MCF 10A (cell line): ENCODE measurements at places on chromosomes 5 and 9. TPM values are rescaled to one million over a fixed set of nuclear protein-coding genes. Genes with fewer than 3 reads are reported as not detected.

- no peak for DNase-seq
These were observed 3.7 kb upstream of the WDR31 start for GRCh38 chr9:113343732-113344231.

DNA sequence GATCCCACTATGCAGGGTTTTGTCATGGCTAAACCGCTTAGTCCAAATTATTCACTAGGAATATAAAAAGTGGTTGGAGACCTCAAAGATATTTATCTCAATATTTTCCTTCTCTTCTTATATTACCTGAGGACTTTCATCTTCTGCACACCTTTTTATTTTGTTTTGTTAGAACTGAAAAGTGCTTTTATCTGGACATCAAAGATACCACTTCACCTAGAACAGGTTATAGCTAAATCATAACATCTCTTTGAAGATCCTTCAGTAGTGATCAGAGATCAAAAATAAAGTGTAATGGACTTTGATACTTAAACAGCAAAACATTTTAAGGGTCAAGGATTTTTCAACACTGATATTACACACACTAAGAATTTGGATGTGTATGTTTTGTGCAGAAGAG, 160.2 kb downstream of the MCTP1 start:
- no peak for DNase-seq

- peak; percentile 98 for DNase-seq
These were observed at the start of gene MEGF9 for GRCh38 chr9:120714088-120714845. MEGF9 (minus strand) TSS chr9:120714470; CDS start chr9:120714358, 112 bp downstream.

- DNase-seq = peak; percentile 95
These were observed 49.9 kb upstream of the GDNF start for GRCh38 chr5:37889612-37890317.

DNA sequence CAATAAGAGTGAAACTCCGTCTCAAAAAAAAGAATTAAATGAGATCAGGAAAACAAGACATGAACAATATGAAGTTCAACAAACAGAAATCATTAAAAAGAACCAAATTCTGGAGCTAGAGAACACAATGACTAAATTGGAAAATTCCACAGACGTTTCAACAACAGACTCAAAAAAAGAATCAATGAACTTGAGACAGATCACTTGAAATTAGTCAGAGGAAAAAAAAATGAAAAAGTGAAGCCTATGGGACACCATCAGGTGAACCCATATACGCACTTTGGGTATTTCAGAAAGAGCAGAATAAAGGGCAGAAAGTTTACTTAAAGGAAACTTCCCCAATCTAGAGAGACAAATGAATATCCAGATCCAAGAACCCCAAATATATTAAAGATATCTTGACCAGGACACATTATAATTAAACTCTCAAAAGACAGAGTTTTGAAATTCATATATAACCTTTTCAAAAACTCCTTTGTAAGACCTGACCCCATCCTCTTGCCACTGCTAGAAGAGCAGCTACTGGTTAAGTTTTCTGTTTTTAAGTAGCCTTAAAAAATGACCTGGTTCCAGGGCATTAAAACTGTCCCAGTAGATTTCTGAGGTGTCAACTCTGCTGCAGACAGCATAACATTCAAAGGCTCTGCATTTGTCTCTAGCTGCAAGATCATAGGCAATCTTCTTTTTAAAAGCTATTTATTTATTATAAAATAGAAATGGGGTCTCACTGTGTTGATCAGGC, 7.7 kb upstream of the MATR3 start:
- no peak for DNase-seq

- DNase-seq = no peak
These were observed 8.8 kb downstream of the KDM4C start for GRCh38 chr9:6766606-6767005.

DNA sequence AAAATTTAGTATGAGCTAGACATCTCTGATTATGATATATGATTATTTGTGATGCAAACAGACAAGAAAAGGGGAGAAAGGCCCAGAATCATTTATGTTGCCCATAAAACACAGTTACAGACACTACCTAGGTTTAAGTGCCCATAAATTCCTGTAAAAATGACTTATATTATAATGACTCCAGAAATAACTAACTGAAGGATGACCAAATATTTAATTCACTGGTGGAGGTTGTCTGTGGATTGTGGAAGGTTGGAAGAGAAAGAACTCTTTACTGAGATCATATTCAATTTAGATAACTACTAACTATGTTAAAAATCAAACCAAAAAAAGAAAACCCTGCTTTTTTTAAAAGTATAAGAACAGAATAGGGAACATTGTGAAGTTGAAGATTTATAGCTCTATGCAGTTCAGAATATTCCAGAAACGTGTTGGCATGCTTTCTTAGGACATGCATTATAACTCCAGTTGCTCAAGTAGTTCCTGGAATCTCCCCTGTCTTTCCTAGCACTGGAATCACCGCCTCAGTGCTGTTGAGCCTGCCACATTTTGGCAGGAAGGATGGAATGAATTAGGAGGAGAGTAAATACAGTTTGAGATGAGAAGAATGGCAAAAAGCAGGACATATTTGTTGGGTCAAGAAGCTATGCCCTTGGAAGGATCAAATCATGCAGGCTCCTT, 72.0 kb upstream of the PAPPA start:
- DNase-seq = no peak

DNA sequence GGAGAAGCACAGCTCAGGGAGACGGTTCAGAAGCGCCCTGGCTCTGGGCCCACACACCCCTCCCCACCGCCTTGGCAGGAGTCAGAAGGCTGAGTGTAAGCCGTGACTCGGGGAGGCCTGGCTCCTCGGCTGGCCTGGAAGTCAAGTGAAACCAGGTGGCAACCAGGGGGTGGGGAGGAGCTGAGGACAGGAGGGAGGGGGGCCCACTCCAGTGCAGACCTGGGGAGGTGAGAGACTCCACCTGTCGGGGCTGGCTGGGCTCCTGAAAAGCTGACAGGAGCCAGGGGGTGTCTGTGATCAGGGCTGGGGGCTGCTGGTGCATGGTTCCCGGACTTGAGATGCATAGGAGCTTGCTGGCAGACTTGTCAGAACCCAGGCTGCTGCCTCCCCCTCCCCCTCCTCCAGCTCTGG, 150.2 kb upstream of the PHYKPL start:
- DNase-seq = no peak

GRCh38 chr9:113508111-113508749, 44.7 kb downstream of the RGS3 start:
- peak; percentile 45 for DNase-seq

GRCh38 chr5:67395790-67396418, 199.3 kb upstream of the CD180 start:
- peak; percentile 17 for DNase-seq

- DNase-seq = peak; percentile 22
These were observed 424.1 kb upstream of the CD180 start for GRCh38 chr5:67620424-67621397.

- DNase-seq = peak; percentile 97
These were observed 20.1 kb downstream of the MINAR2 start for GRCh38 chr5:129767927-129768380.

- DNase-seq = no peak
These were observed 1070.3 kb upstream of the CDH18 start for GRCh38 chr5:21058289-21058688.

DNA sequence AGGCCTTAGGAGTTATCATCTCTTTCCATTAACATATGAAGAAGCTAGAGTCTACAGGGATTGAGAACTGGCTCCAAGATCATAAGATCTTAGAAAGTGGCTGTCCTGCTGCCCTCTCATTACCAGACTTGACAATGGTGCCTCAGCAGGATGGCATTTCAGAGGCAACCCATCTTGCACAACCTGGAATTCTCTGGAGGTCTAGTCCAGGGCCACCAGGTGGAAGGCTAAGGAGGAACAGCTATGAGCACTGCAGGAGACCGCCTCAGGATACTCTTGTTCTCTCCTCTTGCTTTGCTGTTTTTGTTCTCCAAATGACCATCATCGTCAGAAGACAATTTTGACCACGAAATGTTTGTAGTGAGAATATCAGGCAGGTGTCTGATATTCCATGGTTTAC, 322.6 kb downstream of the FBXL17 start:
- DNase-seq = peak; percentile 12

- no peak for DNase-seq
These were observed 5.7 kb downstream of the GPBP1 start for GRCh38 chr5:57179262-57180200.

DNA sequence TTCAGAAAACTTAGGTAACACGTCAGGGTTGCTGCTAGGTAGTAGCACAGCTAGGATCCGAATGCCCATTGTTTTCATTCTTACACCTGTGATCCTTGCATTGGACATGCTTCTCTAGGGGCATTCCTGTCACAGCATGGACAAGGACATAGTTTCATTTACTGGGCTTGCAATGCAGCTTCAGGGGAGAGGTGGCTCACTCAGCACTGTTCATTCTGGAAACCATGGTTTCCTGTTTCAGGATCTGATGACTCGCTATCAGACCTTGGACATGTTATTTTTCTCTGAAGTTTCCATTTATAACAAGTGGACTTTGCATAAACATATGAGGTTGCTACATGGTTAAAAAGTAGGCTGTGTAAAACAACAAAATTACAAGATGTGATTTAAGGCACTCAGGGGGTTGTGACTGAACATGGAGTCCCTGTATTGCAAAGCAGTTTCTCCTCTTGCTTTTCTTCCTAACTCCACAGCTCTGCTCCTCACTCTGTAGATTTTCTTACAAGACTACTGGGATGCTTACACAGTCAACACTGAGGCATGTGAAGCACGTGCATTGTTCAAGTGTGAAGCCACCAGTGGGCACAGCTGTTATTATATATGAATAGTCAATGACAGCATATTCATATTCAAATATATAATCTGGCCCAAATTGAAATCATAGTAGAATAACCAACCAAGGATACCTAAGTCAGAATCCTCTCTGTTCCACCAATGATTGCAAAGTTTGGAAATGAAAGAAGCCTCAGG, 66.1 kb upstream of the STK32A start:
- DNase-seq = peak; percentile 20

GRCh38 chr5:72286798-72287197, 33.2 kb downstream of the MRPS27 start:
- DNase-seq = no peak

GRCh38 chr9:120845255-120845654, 2.5 kb upstream of the PSMD5 start:
- DNase-seq = no peak

- no peak for DNase-seq
These were observed 29.9 kb downstream of the BTNL9 start for GRCh38 chr5:181069767-181070491.

CDX1 gene
- total RNA-seq = not detected in 2 replicates

PCDHGC5 gene
- 0.61 and 0.69 TPM in 2 replicates for total RNA-seq

NMUR2 gene
- not detected in 2 replicates for total RNA-seq

BTNL3 gene
- not detected in 2 replicates for total RNA-seq

GCNT1 gene
- 11.5 and 12.4 TPM in 2 replicates for total RNA-seq

GCNT4 gene
- 1.4 and 1.8 TPM in 2 replicates for total RNA-seq

FRMD3 gene
- 0.17 and 0.28 TPM in 2 replicates for total RNA-seq

UNC13B gene
- total RNA-seq = 20.6 and 22.9 TPM in 2 replicates

NR2F1-AS1 gene
- total RNA-seq = 3.2 and 4.6 TPM in 2 replicates

DOCK8 gene
- total RNA-seq = 5.2 and 5.7 TPM in 2 replicates

NEUROG1 gene
- total RNA-seq = not detected in 2 replicates

IGFBPL1 gene
- not detected in 2 replicates for total RNA-seq

SLC6A19 gene
- not detected in 2 replicates for total RNA-seq

ZNF366 gene
- not detected in 2 replicates for total RNA-seq

HMGCR gene
- 47.7 and 59.9 TPM in 2 replicates for total RNA-seq

ENHO gene
- total RNA-seq = not detected in 2 replicates
